ENCODE measurements at places on chromosomes 2 and 18.

GRCh38 chr2:46390901-46391395, 88.4 kb upstream of the TMEM247 start:
- no peak for DNase-seq

- DNase-seq, result peak; percentile 94
These were observed at the start of gene ZNF2 for GRCh38 chr2:95165371-95166064. TSS of gene ZNF2 (plus strand) at chr2:95165809. CDS start at chr2:95176227, 10,418 bp downstream.

DNA sequence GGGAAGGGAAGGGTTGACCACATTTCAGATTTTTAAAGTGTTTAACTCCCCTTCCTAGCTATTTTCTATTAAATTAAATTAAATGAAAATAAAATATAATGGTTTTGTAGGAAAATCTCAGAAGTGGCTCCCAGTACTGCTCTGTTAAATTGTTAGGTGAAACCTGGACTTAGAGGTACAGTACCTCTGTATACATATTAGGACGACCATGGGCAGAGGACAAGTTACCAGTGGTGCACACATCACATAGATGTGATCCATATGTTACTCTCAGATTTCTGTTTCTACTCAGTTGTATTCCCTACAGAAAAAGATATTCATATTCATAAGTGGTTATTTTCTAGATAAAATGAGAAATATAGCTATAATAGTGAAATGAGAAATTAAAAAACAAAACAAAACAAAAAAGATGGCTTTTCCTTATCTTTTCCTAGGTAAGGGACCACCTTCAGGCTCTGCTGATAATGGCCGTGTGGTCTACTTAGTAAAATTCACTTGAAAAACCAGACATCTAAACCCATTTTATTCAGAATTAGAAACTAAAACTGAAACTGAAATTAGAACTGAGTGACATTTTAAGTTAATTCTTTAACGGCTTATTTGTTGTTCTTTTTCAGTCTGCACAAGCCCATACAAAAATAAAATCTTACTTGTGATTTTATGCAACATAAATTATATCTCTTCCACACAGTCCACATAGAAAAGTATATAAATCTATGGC, 832.5 kb upstream of the CHAC2 start:
- no peak for DNase-seq

DNA sequence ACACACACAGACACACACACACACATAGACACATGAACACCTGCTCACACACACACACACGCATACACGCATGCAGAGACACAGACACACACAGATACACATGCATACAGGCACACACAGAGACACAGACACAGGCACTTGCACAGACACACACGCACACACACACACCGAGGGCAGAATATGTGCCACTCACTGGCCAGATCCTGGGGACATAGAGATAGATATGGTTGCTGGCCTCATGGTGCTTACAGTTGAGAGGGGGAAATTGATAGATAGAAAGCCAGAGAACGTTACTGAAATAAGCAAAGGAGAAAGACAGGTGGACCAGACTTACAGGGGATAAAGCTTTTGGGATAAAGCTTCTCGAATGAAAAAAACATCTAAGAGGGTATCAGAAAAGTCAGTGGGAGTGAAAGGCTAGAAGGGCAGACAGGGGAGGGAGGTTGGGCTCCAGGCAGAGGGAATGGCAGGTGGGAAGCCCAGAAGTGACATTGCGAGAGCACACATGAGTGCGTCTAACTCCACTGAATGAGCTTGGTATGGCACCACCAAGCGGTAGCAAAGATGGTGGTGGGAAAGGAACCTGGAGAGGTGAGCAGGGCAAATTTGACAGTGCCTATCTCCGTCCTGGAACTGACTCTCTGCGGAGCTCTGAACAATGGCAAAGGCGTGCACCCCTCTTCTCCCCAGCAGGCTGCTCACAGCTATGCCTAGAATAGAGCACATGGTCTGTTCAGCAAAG, 390.1 kb upstream of the TRIB2 start:
- no peak for DNase-seq

DNA sequence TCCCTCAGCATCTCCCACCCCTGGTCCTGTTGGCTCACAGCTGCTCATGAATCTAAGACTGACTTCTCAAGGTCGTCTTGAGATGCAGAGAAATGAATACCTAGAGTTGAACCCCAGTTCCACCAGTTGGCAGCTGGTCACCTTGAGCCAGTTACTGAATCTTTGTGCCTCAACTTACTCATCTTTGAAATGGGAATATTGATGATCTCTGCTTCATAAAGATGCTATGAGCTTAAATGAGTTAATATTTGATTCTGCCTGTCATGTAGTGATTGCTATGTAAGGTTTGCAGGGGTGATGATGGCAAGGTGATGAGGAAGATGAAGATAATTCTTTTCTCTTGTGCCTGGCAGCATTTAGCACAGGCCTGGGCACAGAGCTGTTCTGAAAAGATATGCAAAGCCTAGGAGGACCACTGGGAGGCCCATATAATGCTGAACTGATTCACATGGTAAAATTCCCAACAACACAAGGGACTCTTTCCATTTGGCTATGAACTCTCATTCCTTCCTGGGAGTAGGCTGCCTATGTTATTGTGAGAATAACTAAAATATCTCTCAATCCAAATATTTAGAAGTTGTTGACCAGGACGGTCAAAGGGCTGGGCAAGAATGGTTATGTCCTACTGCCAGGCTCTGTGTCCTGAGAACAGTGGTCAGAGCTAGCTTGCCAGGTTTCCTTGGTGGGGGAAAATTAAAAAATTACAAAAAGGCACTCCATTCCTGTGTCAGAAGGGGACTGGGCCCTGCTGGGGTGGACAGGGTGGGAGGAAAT, 70.9 kb downstream of the APOB start:
- DNase-seq, result no peak

GRCh38 chr2:160989778-160990177, 170.4 kb upstream of the TANK start:
- DNase-seq, result no peak

- DNase-seq, result no peak
These were observed 212.2 kb downstream of the TRIB2 start for GRCh38 chr2:12928775-12929401.

- DNase-seq, result no peak
These were observed 182.7 kb downstream of the ETAA1 start for GRCh38 chr2:67579806-67580205.

DNA sequence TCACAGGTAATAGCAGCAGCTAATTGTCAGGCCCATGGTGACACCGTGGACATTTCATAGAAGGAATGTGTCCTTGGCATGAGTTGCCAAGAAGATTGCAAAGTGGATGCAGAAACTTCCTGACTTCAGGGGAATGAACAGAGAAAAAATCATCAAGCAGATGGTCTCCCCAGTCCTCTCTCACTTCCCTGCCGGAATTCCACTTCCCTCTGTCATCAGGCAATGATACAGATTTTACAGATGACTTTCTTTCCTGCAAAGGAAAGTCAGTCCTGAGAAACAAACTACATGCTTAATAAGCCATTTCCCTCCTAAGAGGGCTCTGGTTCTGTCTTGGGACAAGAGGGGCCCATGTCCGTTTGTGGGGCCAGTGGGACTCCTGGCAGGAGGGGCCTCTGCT, 45.7 kb downstream of the KCNF1 start:
- DNase-seq, result no peak

DNA sequence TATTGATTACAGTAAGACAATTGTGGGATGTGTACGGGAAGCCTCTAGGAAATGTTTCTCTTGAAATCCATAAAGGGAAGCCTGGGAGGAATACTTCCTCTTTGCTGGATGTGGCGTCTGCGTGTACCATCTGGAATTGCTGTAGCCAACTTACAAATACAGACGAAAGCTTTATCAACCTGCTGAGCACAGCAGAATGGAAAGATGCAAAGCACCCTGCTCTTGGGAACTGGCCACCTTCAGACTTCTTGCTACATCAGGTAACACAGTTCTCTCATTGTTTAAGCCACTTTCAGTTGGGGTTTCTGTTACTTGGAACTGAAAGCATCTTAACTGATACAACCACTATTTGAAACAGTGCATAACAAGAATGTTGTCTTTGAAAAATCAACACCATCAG, 213.8 kb downstream of the HRH4 start:
- no peak for DNase-seq

GRCh38 chr2:18425210-18425703, 135.2 kb downstream of the RDH14 start:
- no peak for DNase-seq

DNA sequence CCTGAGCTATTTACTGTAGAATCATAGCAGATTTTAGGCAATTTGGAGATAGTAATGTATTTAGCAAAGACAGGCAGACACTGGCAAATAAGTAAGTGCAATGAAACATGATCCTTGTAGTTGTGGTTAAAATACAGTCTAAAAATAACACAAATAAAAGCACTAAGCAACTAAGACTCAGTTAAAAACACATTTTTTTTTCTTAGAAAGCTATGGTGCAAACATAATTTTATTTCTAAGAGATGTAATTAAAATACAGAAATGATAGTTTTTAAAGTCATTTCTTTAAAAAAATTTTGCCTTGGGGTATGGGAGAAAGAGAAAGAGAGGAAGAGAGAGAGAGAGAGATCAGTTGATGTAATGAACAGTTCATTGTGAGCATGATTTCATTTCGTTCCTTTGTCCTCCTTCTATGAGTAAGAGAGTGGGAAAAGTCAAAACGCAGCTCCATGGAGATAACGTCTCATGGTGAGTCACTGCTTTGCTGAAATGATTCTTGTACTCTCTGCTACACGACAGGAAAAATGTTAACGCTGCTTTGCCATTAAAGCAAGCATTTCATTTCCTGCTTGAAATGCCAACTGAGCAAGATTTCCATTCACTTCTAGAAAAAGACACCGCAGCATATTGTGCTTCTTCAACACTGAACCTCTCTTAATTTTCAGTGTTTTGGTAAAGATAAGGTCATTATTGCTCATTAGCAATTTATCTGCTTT, 61.3 kb upstream of the PGAP1 start:
- DNase-seq, result no peak

DNA sequence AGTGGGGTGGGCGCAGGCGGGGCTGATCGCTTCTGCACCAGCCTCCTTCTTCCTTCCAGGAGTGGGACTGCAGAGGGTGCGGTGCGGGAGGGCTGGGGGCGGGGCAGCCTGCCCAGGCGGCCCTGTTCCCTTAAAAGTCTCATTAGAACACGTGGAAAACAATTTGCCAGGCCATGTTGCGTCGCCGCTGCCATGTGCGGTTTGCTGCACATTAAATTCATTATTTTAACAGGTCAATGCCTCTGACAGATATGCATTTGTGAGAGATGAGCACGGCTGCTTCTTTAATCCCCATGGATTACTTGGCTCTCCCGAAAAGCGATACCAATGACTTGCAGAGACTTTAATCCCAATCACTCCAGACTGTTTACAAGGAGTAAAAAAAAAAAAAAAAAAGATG, 139.0 kb downstream of the CELF4 start:
- DNase-seq, result no peak

DNA sequence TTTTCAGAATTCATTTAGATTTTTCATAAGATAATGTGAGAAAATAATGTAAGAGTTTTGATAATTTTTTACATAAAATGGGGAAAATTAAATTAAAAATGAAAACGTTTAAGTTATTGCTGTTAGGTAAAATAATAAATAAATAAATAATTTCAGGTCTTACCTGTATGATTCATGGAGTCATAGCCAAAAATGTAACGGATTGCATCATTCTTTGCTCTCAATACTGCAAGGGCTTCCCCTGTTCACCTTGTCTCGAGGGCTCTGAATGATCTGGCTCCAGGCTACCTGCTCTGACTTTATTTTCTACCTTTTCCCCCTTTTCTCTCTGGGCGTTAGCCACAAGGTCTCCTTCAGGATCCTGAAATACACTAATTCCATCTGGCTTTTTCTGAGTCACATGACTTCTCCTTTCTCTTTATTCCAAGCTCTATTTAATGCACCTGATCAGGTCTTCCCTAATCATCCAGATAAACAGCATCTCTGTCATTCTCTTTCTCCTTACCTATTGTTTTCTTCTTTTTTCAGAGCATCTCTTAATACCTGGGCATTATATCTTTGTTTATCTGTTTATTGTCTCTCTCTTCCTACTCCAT, 30.0 kb upstream of the CFAP36 start:
- DNase-seq, result no peak

DNA sequence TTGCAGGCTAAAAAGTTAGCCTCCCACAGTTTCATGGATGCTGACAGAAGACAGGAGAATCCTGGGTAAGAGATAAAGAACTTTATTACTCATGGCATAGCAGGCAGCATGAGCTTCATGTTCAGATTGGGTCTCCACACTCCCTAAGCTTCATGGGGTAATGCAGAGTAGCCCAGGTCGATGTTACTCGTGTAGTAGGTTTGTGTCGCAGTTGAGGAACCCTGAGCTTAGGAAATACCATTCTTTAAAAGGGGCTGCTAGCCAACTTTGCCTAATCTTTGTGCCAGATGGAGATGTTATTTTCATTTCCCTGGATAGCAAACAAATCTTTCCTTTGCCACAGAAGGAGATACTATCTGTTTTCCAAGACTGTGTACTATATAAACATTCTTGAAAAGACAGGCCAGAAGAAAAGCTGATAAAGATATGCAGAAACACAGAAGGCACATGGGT, 117.6 kb downstream of the LTBP1 start:
- no peak for DNase-seq
